T-helper 22 cell (primary cell): ENCODE measurements at places on chromosomes 13 and 19.

DNA sequence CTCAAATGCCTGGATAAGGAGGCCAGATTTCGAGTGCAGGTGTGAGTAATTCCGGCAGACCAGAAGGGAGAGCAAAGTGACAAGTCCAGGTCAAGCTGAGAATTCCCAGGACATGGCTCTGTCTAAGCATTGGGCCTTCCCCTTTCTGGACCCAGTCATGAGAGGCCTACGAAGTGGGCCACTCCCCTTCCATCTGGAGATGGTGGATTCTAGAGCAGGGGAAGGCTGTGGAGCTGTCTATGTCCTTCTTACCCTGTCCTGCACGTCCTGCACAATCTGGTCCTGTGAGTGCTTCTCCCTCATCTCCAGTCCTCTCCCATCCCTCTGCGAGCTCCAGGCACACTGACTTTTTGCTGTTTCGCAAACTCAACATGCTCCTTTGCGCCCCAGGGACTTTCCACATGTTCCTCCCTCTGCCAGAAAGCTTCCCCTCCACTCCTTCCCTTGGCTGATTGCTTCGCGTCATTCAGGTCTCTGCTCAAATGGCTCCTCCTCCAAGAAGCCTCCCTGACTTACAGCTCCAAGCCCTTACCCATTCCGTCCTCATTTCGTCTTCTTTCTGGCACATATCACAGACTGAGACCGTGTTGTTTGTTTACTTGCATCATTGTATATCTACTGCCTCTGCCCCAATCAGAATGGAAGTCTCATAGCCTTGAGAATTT, 193.2 kb downstream of the URI1 start:
- no peak for DNase-seq

GRCh38 chr19:10193790-10194499, 808 bp downstream of the DNMT1 start:
- DNase-seq: no peak

- no peak for DNase-seq
Measured at GRCh38 chr19:15136234-15136954, 29.2 kb downstream of the SYDE1 start.

- DNase-seq: no peak
Measured at GRCh38 chr13:50236898-50237318, 221.7 kb downstream of the KCNRG start.

- no peak for DNase-seq
Measured at GRCh38 chr13:60837806-60838205, 440.8 kb downstream of the TDRD3 start.

DNA sequence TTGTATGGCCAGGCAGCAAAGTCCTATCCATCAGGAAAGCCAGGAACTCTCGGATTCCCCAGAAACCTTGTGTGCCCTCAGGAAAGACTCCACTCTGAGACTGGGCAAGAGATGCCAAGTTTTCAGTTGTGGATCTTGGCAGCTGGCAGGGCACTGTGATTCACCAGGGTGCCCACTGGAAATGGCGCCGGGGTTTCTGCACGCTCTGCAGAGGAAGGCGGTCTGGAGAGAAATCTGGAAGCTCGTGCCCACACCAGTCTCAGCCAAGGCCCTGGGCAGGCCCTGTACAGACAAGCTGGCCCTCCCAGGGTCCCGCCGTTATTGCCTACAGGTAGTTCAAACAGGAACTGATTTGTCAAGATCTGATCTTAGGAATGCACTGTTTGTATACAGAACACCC, 4.9 kb downstream of the NAPA start:
- no peak for DNase-seq

DNA sequence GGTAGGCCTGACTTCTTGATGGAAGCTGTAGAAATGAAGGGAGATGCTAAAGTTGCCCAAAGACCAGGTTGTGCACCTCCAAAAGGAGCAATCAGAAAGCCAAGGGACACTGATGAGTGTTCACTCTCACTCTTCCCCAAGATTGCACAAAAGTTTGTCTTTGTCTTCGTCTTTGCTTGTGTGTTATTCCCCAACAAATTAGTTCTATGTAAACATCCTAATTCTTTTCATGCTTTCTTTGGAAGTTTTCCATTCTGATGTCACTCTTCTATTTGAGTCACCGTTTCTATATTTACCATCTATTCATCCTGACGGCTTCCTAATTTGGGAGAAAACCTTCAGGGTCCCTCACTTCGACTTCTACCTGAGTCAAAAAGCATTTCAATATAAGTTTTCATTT, 3.7 kb upstream of the TMEM272 start:
- DNase-seq: no peak

DNA sequence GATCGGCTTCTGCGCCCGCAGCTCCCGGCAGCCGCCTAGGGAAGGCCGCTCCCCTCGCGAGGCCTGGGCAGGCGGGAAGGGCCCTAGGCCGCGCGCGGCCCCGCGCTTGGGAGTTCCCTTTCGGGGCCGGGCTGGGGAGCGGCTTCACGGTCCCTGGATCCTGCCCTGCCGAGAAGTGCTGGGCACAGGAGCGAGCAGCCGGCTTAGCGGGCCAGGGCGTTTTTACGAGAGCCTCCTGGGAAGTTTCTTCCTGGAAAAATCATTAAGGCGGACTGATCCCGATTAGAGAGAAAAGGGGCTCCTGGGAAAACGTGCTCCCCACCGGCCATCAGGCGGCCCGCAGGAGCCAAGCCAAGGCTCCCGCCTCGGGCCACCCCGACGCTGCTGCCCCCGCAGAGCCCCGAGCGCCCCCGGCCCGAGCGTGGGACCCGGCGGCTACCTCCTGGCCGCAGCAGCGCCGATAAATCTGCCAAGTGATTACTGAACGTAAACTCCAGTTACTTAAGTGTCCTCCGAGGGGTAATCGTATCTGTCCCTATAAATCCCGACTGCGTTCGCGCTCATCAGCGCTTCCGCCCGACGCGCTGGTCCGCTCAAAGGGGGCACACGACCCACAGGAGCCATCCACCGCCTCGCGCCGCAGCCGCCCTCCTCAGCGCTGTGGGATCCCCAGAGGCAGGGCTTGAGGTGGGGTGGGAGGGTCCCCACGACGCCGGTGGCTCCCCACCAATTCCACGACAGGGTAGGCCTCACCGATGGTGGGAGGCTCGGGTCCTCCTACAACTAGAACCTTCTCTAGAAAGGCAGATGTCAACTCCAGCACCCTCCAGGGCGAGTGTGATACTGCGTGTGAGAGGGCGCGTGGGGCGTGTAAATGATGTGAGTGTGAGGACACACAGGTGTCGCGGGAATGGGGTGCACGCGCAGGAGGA, 2.8 kb downstream of the ZIC5 start:
- no peak for DNase-seq

- DNase-seq: no peak
Measured at GRCh38 chr19:13029893-13030292, 34.6 kb downstream of the NFIX start.

DNA sequence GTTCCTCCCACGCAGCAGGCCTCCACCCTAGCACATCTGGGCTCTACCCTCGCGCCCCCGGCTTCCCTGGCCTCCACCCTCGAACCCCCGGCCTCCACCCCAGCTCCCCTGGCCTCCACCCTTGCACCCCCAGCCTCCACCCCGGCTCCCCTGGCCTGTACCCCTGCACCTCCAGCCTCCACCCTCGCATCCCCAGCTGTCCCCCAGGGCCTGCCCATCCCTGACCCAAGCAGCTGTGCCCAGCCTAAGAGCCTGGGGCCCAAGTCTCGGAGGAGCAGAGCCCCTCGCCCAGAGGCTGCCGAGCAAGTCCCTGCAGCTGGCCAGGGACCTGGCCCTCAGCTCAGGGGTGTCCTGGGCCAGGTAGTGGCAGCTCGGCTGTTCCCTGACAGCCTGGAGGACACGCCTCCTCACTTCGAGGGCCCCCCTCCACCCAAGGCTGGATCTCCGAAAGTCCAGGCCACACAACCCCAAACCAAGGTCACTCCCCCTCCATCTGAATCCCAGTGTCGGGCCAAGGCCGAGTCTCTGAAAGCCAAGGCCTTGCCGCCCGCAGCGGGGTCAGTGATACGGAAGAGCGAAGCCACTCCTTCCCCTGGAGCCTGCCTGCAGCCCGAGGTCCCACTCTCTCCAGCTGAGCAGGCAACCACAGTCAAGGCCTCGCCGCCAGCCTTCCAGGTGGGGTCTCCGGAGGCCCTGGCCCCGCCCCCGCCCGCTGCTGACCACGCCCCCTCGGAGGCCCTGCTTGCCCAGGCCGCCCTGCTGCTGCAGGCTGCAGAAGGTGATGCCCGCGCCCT, 7.9 kb upstream of the ARHGAP33 start:
- DNase-seq: no peak
